Cortex of kidney (tissue), 1 donor: ENCODE measurements at places on chromosomes 3 and 15.

GRCh38 chr15:98955961-98956723 lies 51.5 kb downstream of the PGPEP1L start:
- no peak for DNase-seq

- no peak for DNase-seq
These were observed 52.8 kb downstream of the ETFA start for GRCh38 chr15:76258460-76258859.

GRCh38 chr15:57547243-57547755 lies 44.4 kb upstream of the MYZAP start:
- DNase-seq = no peak

GRCh38 chr15:47565949-47566348 lies 151.4 kb upstream of the SEMA6D start:
- DNase-seq = no peak

DNA sequence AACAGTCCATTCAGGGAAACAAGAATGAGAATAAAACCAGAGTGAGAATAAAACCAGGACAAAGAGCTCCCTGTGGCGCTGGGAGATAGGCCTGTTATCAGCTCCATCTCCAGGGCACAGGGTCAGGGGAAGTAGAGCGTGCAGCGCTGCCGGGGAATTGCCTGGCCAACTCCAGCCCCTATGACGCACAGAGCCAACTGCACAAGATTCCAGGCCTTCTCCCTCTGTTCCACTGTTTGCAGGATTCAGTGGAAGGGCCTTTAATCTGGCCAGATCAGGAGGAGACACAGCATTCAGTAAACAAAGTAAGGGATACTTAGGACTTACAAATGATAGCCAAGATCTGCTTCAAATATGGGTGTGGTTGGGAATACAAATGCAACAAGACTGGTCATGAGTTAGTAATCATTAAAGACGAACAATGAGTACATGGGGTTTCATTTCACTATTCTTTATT lies 49.4 kb downstream of the ITGB5 start:
- no peak for DNase-seq

- no peak for DNase-seq
These were observed 755.1 kb downstream of the ROBO2 start for GRCh38 chr3:77795013-77795412.

DNA sequence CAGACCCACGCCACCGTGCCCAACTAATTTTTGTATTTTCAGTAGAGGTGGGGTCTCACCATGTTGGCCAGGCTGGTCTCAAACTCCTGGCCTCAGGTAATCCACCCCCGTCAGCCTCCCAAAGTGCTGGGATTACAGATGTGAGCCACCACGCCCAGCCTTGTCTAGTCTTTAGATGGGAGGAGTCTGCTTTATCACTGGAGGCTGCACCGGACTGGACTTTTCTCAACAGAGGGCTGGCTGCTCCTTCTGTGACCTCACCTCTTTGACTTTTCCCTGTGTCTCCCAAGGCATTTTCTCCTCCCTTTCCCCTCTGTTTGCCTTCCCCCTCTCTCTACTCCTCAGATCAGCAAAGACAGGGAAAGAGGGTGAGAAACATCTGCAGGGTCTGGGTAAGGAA lies 28.5 kb downstream of the SLCO2A1 start:
- DNase-seq = no peak

- no peak for DNase-seq
These were observed 14.5 kb downstream of the TKT start for GRCh38 chr3:53240989-53241972.

GRCh38 chr3:174275336-174275735 lies 583.8 kb upstream of the NAALADL2 start:
- DNase-seq = no peak

- DNase-seq = no peak
These were observed 22.5 kb downstream of the HEXA start for GRCh38 chr15:72353266-72353665.

DNA sequence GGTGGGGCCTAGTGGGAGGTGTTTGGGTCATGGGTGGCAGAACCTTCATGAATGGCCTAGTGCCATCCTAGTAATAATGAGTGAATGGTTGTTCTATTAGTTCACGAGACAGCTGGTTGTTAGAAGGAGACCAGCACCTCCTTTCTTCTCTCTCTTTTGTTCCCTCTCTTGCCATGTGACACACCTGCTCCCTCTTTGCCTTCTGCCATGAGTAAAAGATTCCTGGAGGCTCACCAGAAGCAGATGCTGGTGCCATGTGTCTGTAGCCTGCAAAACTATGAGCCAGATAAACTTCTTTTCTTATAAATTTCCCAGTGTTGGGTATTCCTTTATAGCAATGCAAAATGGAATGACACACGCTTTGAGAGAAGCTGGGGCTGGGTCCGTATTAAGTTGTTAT lies 89.0 kb upstream of the SLC4A7 start:
- DNase-seq = no peak

GRCh38 chr15:62899090-62899493 lies 143.5 kb upstream of the TPM1 start:
- DNase-seq = no peak

GRCh38 chr15:97993310-97993738 lies 32.8 kb downstream of the ARRDC4 start:
- DNase-seq = no peak

DNA sequence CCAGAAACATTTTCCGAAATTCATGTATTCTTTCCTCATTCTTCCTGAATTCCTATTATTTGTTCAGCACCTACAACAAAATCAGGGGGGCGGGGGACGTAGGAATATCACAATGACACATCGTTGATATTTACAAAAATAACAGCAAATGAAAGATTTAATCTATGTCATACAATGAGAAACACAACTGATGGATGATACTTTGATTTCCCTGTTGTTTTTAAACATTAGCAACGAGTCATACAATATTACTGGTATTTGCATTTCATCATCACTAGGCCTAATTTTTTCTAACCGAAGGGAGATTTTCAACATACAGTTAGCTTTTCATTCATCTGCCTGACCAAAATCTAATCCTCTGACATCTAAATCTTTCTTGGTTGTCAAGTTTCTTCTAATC lies 45.3 kb upstream of the INO80 start:
- DNase-seq = no peak

- DNase-seq = no peak
These were observed 23.4 kb downstream of the RHOA start for GRCh38 chr3:49388289-49388820.

DNA sequence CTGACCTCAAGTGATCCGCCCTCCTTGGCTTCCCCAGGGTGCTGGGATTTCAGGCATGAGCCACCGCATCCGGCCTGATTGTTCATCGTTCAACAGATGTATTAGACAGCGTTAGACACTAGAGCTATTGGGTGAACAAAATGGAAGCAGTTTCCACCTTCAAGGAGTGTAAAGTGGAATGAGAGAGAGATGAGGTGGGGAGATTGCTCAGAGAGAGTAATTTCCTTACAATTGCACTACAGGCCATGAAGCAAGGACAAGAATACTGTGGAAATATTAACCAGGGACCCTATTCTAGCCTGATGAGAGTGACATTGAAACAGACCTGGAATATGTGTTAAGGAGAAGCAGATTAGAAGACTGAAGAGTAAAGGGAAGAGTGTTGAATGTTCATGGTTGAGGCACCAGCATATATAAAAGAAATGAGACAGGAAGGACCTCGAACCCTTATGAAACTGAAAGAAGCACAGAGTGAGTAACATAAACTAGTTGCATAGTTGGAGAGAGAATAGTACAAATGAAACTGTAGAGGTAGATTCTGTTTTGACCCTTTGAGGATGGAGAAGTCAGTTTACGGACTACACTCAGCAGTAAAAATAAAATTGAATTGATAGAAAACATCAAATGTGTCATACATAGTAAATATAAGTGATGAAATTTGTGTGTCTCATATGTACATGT lies 7.2 kb downstream of the RTF1 start:
- no peak for DNase-seq

DNA sequence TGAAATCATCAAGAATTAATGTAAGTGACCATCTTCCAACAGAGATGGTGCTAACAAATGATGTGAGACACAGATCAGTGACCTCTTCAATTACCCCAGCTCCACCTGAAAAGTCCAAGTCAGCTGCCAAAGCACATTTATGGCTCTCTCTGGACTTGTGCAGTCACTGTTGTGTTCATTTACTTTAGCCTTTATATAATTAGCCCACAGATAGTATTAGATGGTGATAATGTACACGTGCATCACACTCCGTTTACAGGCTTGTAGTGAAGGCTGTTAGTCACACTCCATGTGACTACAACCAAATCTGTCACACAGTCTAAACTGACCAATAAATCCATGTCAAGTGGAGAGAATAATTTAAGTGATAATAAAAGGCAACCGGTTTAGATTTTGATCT lies 331.5 kb upstream of the IL12A start:
- no peak for DNase-seq

DNA sequence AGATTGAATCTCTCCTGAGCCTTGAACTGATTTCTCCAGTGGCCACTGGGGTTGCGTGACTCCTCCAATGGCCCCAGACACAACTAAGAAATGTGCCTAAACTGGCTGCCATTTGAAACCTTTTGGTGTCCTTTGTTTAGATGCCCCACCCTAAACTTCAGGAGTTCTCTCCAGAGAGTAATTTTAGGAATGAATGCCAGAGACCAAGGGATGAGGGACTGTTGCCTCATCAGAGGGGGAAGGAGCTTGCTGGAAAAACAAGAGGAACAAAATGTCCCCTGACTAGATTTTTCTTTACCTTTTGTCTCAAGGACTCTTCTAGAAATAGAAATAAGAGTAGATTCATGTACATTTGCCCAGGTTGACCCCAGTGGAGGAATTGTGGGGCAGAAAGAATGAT lies 8.1 kb upstream of the ADPRH start:
- DNase-seq = no peak

DNA sequence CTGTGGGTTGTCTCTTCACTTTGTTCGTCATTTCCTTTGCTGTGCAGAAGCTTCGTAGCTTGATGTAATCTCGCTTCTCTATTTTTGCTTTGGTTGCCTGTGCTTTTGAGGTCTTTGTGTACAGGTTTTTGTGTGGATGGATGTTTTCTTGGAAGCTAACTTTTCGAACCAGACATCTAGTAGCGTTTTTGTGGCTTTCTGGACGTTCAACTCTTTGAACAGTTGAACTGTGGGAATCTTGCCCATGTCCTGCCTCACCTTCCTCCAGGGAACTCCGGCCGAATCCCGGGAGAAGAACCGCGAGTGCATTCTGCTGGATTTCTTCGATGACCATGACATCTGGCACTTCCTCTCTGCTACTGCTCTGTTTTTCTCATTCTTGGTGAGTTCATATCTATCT lies 70.6 kb downstream of the USF3 start:
- DNase-seq = no peak

DNA sequence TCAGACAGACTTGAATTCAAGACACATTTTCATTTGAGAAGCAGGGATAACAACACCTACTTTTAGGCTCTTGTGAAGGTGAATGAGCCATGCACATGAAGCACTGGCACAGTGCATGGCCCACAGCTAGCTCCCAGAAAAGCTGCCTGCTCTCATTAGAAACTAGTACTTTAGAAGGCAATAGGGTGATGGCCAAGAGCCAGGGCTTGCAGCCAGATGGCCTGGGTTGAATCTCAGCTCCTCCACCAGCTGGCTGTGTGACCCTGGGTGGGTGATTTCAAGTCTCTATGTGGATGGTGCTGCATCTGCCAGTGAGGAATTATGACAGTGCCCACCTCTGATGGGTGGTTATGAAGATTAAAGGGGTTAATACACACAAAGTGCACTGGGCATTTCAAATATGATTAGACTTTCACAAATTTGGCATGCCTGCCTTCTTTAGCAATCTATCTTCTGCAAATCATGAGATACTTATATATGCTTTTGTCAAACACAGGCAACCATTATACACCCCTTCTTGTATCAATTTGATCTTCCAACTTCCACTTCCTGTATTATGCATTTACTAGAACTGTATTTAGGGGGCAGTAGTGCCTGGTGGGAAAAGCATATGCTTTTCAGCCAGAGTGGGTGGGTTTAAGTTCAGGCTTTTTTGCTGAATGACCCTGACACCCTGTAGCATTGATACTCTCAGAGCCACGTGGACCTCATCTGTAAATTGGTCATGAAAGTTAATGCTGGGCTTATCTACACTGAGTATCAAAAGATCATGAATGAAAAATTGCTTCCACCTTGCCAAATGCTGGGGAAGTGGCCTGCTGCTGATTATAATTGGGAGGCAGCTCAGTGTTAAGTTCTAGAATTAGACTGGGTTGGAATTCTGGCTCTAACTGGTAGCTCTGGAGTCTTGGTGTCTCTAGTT lies 34.7 kb upstream of the RBP1 start:
- DNase-seq = no peak

DNA sequence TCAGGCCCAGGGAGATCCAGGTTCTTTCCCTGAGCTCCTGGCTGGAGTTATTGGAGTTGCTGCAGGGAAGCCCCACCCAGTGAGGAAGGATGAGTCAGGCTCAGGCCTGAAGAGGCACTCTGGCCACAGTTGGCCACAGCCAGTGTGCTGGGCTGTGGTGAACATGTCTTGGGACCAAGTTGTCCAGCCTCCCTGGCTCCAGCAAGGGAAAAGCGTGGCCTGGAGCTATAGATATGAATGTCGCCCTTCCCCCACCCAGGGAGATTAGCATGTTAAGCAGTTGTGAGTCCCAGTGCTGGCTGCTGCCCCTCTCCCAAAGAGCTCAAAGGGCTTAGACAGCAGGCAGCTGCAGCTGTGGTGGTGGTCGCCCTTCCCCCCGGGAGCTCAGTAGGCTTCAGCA lies 963.2 kb downstream of the ROBO2 start:
- DNase-seq = no peak

DNA sequence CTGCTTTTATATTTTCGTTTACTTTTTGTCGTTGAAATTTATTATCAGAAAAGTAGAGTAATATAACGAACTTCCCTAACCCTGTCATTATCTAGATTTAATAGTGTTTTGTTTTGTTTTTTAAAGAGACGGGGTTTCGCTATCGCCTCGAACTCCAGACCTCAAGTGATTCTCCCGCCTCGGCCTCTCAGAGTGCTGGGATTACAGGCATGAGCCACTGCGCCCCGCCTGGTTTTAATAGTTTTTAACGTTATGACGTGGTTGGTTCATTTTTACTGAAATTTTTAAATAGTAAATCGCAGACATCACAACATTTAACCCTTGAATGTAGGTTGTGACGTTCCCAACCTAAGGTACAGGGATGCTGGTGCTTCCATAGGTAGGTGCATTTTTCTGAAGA lies 1.0 kb downstream of the NGRN start:
- DNase-seq = no peak
